CD4-positive, alpha-beta T cell treated with Interleukin-15 for 1 hour (primary cell): ENCODE measurements at places on chromosomes 1 and 21.

- no peak for DNase-seq
These were observed 88.6 kb downstream of the RIPK4 start for GRCh38 chr21:41678016-41678923.

- DNase-seq = no peak
These were observed 76.5 kb downstream of the ACTL8 start for GRCh38 chr1:17831597-17831996.

- DNase-seq = no peak
These were observed 9.7 kb upstream of the STIL start for GRCh38 chr1:47323599-47324031.

GRCh38 chr1:15974855-15975254 is 1.0 kb downstream of the ZBTB17 start:
- no peak for DNase-seq

- DNase-seq = no peak
These were observed 57.6 kb downstream of the NENF start for GRCh38 chr1:212490276-212490675.

DNA sequence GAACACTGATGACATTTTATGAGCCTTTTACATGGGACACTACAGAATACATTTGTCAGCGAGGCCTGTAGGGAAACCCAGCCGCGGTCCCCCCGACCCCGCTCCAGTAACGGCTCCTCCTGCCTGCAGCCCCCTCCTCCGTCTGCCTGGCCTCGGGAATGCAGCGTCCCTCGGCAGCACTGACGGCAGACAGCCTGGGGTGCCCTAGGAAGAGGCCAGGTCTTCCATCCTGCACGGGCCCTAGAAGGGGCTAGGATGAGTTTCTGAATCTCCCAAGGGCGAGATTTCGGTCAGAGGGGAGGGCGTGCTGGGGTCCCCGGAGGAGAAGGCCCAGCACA is 8.4 kb downstream of the SAMD11 start:
- no peak for DNase-seq

DNA sequence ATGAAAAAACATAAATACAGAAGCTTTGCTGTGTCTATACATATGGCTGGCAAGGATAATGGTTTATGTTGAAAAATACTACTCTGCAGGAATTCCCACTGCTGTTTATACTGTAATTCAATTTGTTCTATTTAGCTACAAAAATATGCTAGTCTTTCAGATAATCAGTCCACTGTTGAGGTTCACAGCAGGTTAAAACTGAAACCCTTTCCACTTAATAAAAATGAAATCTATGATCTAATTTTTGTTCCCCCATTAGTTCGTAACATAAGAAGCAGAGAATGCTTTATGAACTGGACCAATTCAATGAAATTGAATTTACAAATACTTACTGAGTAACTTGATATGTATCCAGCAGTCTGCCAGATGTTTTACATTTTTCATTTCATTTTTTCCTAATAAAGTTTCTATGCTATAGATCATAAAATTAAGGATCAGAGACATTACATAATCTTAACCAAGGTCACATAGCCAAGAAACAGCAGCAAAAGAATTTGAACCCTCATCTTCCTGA is 360.1 kb upstream of the BEND5 start:
- no peak for DNase-seq

GRCh38 chr21:34054259-34054658 is 19.1 kb upstream of the MRPS6 start:
- DNase-seq = no peak

- peak; percentile 17 for DNase-seq
These were observed 35.6 kb upstream of the NEK7 start for GRCh38 chr1:198121056-198121826.
